ENCODE measurements at places on chromosomes 16 and 17.

DNA sequence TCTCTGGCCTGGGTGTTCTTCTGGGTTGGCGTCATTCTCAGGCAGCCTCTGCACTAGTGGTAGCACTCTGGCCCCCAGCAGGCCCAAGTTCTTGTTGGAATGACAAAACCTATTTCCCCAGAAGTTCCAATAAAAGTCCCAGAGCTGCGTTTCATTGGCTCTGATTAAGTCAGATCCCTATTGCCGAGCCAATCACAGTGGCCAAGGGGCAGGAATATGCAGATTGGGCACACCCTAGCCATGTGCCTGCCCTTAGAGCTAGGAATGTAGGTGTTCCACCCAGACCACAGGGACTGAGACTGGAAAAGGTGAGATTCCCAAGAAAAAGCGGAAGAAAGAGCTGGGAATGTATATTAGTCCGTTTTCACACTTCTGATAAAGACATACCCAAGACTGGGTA is 44.9 kb upstream of the POLR3E start:
- DNase-seq: no peak

DNA sequence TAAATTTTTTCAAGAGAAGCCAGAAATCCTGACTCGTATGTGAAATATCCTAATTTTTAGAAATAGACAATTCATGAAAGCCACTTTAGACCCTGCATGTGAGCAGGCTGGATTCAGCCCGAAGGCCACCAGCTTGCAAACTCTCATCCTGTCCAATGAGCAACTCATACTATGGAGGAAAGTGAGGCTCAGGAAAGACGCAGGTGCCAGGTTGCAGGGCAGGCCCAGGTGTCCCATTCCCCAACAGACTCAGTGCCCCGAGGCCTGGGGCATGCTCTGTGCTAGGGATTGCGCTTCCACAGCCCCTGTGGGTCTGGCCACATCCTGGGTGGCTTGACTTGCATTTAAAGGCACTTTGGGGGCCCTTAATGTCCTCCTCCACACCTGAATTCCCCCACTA is 16.7 kb upstream of the RASD1 start:
- DNase-seq: no peak

DNA sequence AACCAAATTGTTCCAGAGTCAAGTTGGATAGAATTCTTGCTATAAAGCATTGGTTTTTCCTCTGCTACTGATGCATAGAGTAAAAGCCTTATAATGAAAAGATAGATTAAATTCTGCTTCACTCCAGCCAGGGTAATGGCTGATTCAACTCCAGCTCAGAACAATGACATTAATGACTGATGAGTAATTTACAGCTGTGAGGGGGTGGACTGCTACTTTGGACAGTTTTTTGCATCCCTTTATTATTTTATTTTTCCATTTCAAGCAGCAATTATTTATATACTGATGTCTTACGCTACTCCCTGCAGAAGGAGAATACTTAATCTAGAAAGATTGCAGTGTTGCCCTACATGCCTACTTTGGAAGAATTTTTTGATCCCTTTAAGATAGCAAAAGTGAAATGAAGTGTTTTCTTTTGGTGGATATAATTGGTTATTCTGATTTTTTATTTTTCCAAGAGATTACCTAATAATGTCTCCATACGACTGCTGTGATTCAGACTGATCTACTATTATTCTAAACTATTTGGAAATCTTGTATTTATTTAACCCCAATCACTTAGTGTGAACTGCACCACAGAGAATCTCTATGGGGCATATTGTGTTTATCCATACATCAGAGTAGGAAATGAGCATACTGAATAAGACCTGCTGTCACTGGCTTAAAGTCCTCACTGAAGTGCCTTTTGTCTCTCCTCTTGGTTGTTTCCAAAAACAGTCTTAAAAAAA is 149.5 kb downstream of the TRIM37 start:
- DNase-seq: peak; percentile 30

DNA sequence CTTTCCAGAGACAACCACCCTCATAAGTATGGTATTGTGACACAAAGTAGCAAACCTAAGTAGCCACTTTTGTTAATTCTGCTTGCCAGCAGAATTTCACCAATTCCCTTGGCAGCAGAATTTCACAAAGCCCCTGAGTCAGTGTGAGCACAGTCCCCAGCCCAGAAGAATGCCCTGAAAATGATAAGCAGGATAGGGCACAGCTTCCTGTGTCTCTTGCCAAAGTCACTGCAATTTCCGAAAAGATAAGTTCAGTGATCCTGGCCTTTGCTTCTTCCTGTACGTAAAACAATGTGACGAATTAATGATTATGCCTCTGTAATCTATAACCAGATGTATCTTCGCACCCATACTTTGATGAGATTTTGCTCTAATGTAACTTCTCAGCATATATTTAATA is 16.0 kb upstream of the WIPF2 start:
- DNase-seq: no peak

DNA sequence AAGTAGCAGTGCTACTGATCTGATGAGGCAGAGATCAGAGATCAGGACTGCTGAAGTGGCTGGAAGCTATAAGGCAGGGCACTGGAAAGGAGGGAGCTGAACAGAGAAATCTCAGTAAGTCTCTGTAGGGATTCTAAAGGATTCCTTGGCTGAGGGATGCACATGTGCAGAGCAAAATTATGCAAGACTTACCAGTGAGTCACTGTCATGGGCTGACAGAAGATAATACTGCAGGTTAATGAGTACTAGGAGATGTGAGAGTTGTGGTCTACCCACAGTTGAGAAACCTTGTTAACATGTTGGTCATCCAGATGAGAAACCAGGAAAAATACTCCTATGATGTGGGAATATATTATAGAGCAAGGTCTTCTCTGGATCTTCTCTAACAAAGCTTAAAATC is 378.1 kb downstream of the HAPSTR1 start:
- no peak for DNase-seq

DNA sequence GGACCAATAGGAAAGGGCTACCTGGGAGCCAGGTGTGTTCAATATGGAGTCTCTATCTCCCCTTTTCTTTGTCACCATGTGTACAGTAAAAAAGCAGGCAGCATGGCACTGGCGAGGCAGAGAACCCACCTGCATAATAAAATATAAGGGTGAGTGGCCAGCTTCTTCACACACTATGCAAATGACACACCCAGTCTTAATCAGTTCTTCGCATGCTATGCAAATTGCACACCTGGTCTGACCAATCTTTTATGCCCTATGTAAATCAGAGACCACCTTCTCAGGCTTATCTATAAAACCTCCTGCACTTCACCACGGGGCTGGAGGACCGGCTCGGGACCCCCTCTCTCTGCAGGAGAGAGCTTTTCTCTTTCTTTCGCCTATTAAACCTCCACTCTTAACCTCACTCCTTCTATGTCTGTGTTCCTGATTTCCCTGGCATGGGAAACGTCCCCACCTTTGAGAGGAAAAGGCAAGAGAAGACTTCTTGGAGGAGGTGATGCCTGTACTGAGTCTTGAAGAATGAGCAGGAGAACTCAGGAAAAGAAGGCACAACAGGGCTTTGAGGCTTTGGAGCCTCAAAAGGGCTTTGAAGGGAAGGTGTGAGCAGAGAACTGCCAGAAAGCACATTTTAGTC is 502.1 kb downstream of the GRIN2A start:
- no peak for DNase-seq

DNA sequence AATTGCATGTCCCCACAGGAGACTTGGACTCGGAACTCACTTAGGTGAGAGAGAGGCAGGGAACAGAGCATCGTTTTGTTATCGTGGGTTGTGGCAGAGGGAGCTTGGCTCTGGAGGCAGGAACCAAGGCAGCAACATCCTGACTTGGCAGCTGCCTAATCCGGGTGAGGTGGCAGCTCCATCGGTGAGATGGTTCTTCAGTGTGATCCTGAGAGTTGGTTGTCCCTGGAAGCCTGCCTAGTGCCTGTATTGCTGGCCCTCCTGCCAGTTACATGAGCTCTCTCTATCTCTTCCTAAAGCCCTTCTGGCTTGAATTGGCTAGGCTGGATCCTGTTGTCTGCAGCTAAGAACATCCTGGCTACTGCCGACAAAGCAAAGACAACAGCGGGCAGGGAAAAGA is 19.9 kb upstream of the SEC14L1 start:
- DNase-seq: no peak

- DNase-seq: no peak
These were observed 34.3 kb downstream of the MGAT5B start for GRCh38 chr17:76902476-76902875.

Measured in HTR-8/SVneo (cell line).